HCEC 1CT (cell line): ENCODE measurements at places on chromosomes 1 and 21.

DNA sequence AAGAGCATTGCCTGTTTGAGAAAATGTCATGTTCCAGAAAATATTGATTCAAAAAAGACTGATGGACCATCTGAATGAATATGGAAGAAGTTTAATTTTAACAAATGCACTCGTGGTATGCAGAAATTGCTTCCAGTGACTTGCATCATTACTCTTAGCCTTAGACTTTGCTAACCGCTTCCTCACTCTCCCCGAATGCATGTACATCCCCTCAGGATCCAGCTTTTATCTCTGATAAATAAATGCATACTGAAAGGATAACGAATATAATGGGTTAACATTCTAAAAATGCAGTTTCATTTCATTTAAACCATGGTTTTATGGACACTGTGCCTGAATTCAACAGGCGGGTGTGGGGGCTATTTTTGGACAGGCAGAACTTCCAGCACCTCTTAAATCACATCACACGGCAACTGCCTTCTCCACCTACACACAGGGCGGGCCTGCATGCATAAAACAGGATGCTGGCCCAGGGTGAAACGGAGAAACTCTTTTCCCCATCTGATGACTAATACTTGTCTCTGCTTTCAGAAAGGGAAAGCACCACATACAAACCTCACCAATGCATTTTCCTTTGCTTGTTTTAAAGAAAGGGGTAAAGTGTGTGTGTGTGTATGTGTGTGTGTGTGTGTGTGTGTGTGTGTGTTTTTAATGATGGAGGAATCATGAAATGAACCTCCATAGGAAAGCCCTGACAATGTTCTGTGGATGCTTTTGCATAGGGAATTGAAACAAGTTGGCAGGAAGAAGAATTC, 48.7 kb downstream of the SPAG17 start:
- DNase-seq = peak; percentile 33

DNA sequence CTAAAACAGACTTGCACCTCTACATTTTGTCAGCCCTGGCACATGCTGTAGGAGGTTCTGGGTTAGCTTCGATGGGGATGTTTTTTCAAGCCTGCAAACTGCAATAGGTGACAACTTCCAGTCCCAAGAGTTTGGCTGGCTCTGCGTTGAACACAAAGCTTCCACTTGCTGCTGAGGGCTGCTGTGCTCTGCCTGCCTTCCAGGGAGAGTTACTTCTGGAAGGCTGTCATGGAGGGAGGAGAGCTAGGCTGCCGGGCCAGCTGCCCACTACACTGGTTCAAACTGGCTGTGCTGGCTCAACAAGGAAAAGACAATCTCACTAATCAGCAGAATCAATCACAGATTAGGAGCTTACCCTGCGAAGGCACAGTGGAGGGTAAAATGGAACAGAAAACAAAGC, 46.7 kb upstream of the PPP2R5A start:
- no peak for DNase-seq

DNA sequence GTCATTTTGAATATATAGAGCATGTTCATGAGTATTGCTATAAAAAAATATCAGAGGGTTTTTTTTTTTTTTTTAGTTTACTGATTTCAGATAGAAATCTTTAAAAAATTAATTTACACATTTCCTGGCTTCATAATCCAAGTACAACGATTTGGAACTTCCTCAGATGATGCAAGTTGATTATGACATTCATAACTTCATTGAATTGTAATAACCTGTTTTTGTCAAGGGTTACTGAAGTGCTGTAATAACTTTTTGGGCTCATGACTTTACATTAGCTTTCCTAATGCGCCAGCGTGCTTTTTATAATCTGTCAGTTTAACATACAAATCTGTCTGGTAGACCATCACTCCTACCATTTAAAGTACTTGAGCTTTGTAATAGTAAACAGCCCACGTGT, 81.3 kb downstream of the SASS6 start:
- no peak for DNase-seq

GRCh38 chr1:183873642-183874041, 68.7 kb downstream of the RGL1 start:
- DNase-seq = no peak

GRCh38 chr1:11461531-11462137, 17.3 kb upstream of the DISP3 start:
- DNase-seq = no peak

DNA sequence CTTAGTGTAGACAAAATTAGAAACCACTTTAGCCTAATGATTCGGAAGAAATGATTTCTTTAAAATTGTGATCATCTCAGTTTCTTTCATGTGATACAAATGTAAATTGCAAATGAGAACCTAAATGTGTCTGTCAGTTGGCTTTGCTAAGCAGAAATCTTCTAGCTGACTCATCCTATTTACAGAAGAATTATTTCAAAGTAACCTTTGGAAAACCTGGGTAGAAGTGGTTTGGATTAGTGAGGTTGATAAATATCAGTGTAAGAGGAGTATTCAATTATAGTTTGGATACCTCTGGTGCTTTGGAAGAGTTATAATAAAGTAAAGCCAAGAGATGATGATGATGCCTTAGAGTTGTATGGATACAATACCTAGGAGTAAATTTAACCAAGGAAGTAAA, 37.4 kb downstream of the CC2D1B start:
- DNase-seq = no peak

GRCh38 chr1:181189245-181189644, 100.7 kb downstream of the IER5 start:
- DNase-seq = no peak

GRCh38 chr1:41371630-41372599, 10.7 kb downstream of the FOXO6 start:
- DNase-seq = no peak

- no peak for DNase-seq
These were observed 8.8 kb upstream of the NT5C1A start for GRCh38 chr1:39680751-39681150.

DNA sequence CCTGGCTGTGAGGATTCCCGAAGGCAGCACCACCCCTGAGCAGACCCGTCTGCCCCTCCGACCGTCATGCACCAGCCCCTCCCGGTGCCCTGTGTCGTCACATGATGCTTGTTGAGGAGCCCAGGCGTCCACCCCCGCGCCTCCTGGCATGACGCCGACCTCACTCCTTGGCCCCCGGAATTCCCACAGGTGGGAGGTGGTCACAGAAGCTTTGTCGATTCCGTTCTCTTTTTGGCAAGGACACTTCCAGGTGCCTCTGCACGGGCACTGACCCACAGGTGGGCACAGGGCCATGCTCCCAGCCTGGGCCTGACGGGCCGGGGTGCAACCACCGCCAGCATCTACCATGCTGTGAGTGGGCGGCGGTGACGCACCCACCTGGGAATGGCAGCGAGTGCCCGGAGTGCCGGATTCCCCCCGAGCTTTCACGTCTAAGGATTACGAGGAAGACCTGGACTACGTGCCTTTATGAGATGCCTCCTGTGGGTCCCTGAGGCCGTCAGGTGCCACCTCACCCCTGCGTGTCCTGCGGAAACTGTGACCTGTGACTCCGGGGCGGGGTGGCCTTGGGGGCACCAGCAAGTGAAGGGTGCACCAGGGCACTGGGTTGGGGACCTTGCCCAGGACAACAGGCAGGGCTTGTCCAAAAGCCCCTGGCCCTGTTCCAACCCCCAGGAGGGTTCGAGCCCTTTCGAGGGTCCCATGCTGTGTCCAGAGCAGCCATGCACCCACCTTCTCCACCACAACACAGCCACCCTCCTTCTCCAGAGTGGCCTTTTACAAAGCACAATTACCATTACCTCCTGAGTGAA, 31.4 kb upstream of the COL6A1 start:
- DNase-seq = no peak

DNA sequence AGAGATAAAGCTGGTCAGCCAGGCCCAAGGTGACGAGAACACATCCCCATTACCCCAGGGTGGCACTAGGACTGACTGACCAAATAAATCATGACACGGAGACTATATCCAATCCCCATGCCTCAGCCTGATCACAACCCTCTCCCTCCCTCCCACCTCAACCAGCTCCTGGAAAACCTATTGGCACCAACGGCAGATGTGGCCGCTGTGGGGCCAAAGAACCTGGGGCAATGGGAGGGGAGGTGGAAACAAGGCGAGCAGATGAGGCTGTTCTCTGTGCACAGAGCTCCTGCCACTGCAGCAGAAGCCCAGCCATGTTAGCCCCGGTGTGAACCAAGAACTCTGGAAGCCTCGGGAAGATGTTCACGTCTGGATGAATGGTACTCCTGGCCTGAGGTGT, 77.6 kb downstream of the CD247 start:
- no peak for DNase-seq

DNA sequence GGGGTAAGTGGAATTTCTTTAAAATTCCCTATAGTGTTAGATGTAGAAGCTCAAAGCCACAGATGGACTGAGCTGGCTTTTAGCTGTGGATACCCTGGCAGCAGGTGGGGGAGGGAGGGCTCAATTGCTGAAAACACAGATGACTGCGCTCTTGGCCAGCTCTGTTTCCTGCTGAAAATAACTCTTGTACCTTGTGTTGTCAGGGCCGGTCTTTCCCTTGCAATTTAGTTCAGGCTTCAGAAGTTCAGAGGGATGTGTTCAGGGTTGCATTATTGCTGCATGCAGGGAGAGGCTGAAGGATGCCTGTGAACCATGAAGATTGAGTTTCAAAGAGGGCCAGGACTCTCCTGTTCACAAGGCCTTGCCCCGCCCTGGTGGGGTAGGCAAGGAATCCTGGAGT, 58.1 kb upstream of the GCLM start:
- no peak for DNase-seq

GRCh38 chr1:225911191-225912130, 12.6 kb downstream of the PYCR2 start:
- peak; percentile 34 for DNase-seq

- DNase-seq = no peak
These were observed 103.6 kb upstream of the SNX7 start for GRCh38 chr1:98557895-98558294.

GRCh38 chr1:33454646-33455282, 17.7 kb upstream of the ZSCAN20 start:
- peak; percentile 45 for DNase-seq

DNA sequence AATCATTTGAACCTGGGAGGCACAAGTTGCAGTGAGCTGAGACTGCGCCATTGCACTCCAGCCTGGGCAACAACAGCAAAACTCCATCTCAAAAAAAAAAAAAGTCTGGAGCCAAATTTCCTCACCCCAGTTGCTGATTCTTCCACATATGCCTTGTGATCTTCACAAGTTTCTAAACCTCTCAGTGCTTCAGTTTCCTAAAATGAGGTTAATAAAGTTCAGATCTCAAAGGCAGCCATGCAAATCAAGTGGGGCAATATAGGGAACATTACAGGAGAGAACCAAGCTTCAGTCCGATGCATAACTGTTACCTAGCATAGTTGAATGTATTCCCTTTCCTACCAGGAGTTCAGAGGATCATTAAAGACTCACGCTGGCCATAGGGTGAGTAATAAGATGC, 4.8 kb downstream of the ITLN1 start:
- DNase-seq = no peak

DNA sequence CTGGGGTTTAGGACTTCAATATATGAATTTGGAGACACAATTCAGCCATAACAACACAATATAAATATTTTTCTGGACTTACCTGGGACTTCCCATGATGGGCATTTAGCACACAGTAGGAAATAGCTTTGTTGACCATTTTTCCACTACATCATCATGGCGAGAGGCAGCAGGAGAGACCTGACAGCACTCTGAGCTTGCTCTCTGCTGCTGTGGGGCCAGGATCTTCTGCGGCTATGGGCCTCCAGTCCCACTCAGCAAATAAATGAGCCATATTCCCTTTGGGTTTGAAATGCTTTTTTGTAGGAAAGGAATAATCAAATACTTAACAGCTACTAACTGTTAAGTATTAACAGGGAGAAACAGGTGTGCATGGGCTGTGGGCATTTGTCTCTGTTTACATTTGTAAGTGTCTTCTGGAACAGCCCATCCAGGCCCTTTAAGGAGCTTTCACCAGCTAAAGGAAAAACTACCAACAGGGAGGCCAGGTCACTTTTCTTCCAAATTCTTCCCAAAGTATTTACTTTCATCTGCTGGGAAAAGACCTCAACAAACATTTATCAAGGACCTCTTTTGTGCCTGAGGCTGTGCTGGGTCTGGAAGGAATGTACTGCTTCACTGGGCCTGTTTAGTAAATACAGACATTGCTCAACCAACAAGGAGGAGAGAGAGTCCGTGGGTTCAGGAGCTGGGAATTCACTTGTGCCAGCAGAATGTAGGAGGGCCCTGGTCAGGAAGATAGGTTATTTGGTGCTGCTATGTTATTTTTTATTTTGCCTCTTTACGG, 133.2 kb downstream of the LRIG2 start:
- DNase-seq = no peak

- no peak for DNase-seq
These were observed 16.9 kb upstream of the SLC6A17 start for GRCh38 chr1:110133436-110133835.

DNA sequence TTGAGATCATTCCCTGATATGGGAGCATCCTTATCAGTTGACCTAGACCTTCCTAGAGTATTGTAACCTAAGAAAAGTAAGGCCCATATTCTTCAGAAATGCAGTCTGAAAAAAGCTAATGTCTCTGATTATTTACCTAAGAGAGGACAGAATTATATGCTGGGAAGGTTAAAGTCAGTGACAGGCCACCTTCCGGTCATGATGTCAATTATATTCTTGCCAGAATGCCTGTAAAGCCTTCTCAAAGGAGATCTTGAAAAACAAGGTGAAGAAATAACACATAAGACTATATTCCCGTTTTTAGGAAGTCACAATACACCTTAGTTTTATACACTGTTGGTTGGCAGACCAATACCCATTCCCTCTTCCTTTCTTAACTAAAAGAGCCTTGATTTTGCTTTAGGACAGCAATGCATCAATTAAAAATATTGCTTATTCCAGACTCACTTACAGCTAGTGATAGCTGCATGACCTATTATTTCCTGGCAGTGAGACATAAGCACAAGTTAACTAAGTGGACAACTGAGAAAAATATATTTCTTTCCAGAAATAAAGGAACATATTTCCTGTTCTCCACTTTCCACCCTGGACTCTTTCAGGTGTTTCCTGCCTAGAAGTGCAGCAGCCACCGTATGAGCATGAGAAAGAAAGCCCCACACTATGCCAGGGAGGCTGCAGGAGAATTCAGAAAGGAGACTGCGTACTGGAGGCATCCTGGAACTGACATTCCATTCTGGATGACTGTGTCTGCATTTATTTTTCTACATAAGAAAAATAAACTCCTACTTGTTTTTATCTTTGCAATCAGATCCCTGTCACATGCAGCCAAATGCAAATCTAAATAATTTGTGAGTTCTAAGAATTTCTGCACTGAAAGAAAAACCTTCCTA, 332.9 kb upstream of the PTBP2 start:
- peak; percentile 61 for DNase-seq

GRCh38 chr1:90568436-90568835, 148.7 kb downstream of the BARHL2 start:
- DNase-seq = no peak

GRCh38 chr1:54367613-54368012, 38.6 kb downstream of the SSBP3 start:
- no peak for DNase-seq

GRCh38 chr1:26853156-26853555, 9.8 kb upstream of the SFN start:
- peak; percentile 66 for DNase-seq

DNA sequence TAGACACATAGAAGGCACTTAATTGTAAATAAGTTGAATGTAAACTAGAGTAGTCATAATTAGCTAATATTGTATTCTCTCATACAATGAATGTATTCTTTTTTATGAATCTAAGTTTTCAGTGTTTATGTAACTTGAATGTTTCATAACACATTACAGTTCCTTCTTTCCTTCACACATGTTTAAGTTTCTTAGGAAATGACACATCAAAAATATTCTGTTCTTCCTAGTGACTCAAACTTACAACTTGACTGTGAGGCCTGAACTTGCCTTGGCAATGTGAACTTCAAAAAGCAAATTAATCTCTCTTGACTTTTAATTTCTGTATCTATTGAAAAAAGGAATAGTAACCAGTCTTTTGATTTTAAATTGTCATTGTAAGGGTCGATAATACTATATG, 700.1 kb downstream of the KCNT2 start:
- peak; percentile 8 for DNase-seq
